ENCODE measurements at places on chromosomes 7 and 10.

DNA sequence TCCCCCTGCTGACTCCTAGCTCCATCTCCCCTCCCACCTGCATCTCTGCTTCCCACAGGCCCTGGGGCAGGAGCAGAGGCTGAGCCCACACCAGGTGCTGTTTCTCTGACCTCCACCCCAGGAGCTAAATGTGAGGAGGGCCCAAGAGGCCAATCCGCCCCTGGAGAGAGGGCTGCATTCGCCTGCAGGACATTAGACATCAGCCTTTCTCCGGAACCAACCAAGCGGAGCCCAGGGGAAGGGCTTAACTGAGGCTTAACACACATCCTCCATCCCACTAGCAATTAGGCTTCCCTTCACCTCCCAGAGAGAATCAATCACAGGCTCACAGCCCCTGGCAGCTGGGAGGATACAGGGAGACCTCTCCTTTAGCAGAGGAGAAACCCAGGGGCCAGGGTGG lies 50.5 kb downstream of the SH3PXD2A start:
- no peak for DNase-seq

DNA sequence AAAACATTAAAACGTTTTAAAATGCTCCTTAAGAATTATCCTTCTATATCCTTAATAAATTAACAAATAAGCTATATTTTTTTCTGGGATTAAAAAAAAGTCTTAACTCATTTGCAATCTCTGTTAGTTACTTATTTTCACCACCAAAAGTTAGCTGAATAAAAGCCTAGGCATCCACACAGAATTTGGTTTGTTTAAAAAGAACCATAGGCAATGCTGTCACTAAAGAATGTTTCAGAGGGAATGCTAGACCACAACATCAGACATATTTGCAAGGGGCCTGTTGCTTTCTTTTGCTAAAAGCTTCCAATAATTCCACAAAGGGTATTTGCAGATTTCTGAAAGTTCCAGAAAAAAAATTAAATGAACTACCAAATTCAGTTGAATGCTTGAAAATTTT lies 244.2 kb downstream of the POU6F2 start:
- no peak for DNase-seq

- no peak for DNase-seq
Measured at GRCh38 chr7:140300243-140301136, 97.8 kb downstream of the SLC37A3 start.

DNA sequence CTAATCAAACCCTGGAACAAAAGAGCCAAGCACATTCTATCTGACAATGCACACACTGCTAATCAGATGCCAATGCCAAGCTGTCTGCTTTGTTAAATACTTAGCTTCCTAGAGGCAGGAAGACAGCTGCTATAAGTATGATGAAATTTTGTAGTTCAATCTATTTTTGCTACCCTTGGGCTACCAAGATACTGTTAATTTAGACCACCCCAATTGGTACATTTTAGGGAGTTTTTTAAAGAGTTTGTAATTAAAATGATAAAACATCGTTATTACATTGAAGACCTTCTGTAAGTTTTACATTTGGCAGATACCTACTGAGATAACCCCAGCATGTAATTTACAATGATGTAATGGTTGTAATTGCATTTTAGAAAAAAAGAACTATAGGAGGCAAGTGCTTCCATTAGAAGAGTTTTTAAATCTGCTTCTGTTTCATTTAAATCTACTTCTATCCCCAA lies 268.5 kb downstream of the ADK start:
- DNase-seq, result no peak

GRCh38 chr7:35537067-35538023 lies 157.6 kb downstream of the HERPUD2 start:
- peak; percentile 64 for DNase-seq

GRCh38 chr7:83060218-83060617 lies 102.5 kb downstream of the PCLO start:
- DNase-seq, result no peak

GRCh38 chr10:106559442-106559841 lies 605.1 kb downstream of the SORCS1 start:
- no peak for DNase-seq

- peak; percentile 41 for DNase-seq
Measured at GRCh38 chr10:87064651-87065050, 30.0 kb downstream of the GLUD1 start.

- no peak for DNase-seq
Measured at GRCh38 chr7:65475734-65476319, 102.2 kb downstream of the ZNF92 start.

DNA sequence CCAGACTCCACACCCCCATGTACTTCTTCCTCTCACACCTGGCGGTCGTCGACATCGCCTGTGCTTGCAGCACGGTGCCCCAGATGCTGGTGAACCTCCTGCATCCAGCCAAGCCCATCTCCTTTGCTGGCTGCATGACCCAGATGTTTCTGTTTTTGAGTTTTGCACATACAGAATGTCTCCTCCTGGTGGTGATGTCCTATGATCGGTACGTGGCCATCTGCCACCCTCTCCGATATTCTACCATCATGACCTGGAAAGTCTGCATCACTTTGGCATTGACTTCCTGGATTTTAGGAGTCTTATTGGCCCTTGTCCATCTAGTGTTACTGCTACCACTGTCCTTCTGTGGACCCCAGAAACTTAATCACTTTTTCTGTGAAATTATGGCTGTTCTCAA lies 4.8 kb downstream of the OR2A25 start:
- no peak for DNase-seq

- DNase-seq, result no peak
Measured at GRCh38 chr7:106683941-106684340, 23.0 kb upstream of the CCDC71L start.

- no peak for DNase-seq
Measured at GRCh38 chr7:31211281-31211680, 129.2 kb downstream of the NEUROD6 start.

GRCh38 chr10:62655337-62655994 lies 149.1 kb upstream of the ADO start:
- no peak for DNase-seq

GRCh38 chr7:146647445-146647844 lies 530.8 kb downstream of the CNTNAP2 start:
- DNase-seq, result no peak

DNA sequence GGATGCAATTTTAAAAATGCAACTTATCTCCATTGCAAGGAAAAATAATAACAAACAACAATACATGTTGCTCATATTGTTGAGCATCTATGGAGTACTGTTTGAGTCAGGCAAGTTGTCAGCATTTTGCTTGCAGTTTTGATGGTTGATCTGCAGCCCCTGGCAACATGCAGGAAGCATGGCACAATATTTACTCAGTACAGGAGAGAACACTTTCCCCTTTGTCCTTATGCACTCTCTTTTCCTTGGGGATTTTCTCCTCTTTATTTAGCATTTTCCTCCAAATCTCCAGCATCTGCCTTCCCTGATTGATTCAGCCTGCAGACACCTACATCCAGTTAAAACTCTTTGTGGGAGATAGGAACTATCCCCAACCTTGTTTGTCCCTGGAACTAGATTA lies 620.5 kb upstream of the LRRN3 start:
- no peak for DNase-seq

DNA sequence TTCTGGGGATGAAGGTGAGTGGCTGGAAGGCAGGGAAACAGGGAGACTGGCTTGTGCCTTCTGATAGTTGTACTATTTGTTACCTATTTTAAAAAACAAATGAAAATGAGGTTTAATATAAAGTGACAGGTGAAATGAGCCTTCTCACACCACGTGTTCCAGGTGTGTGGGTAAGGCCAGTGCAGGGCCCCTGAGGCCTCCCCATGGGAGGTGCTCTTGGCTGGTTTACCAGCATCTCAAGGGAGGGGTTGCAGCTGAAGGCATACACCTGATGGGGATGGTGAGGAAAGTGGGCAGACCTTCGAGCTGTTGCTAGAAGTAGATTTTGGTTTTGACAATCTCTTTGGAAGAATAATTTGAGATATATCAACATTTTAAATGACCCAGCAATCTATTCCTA lies 103.6 kb downstream of the ARHGAP22 start:
- DNase-seq, result no peak

GRCh38 chr10:94622666-94623205 lies 60.8 kb upstream of the CYP2C18 start:
- no peak for DNase-seq

DNA sequence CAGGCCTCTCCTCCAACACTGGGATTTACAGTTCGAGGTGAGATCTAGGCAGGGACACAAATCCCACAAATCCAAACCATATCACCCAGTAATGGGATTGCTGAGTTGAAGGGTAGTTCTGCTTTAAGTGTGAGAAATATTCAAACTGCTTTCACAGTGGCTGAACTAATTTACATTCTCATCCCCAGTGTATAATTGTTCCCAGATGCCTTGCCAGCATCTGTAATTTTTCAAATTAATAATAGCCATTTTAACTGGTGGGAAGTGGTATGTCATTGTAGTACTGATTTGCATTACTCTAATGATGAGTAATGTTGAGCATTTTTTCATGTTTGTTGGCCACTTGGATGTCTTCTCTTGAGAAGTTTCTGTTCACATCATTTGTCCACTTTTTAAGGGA lies 592.8 kb upstream of the GRM3 start:
- no peak for DNase-seq

DNA sequence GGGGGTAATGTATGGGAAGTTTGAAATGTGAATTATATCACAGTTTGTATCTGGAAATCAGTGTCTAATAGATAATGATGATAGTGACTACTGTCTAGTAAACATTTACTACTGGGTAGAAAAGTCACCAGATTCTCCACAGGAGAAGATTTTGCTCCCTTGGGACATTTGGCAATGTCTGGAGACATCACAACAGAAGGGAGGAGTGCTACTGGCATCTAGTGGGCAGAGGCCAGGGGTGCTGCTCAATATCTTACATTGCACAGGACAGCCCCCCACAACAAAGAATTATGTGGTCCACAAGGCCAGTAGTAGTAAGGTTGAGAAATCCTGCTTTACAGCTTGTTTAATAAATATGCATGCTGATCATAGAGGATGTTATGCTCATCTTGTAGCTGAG lies 92.3 kb upstream of the PRPS1L1 start:
- DNase-seq, result no peak
